Natural killer cell (primary cell): ENCODE measurements at places on chromosomes 3 and 15. TPM values are rescaled to one million over a fixed set of nuclear protein-coding genes. Genes with fewer than 3 reads are reported as not detected.

PBRM1 gene
- total RNA-seq: 76.6 TPM

UROC1 gene
- not detected for total RNA-seq

CCNB2 gene
- 1.1 TPM for total RNA-seq

HTR3D gene
- not detected for total RNA-seq

CCDC54 gene
- total RNA-seq: not detected

CLRN1 gene
- total RNA-seq: not detected

LRTM1 gene
- not detected for total RNA-seq

CD96 gene
- total RNA-seq: 191 TPM

DNA sequence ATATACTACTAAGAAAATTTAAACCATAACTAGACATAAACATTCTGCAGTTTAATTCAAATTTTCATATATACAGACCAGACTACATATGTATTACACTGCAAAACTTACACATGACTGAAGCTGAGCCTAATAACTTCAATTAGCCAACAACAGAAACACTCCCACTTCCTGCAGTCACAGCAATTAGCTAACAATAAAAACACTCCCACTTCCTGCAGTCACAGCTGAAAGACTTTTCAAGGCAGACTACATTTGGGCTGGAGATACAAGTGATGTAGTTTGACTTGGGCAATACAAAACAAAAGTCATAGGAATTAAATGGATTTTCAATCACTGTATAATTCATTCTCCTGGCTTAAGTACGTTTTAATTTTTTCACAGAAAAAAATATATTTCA, 10.3 kb downstream of the TM2D3 start:
- peak; percentile 70 for DNase-seq

DNA sequence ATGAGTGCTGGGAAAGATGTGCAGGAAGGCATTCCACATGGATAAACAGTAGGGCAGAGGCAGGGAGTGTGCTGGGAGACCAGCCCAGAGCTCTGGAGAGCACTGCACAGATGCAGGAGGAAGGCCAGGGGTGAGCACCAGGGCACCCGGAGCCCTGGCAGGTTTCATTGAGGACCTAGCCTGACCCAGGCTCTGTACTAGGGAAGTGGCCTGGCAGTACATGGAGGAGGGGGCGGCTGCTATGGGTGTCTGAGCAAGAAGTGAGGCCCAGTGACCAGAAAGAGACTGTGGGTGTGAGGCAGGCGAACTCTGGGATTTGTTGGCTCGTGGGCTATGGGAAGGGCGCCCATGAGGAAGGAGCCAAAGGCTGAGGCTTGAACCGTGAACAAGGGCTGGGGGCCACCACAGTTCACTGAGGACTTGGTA, 139.1 kb downstream of the DNAJB8 start:
- no peak for DNase-seq

GRCh38 chr3:36697229-36698001, 66.9 kb downstream of the DCLK3 start:
- no peak for DNase-seq

- no peak for DNase-seq
Observed at GRCh38 chr15:74317820-74318375, 49.5 kb downstream of the CYP11A1 start.

- no peak for DNase-seq
Observed at GRCh38 chr3:107221856-107222255, 155.4 kb upstream of the CCDC54 start.

DNA sequence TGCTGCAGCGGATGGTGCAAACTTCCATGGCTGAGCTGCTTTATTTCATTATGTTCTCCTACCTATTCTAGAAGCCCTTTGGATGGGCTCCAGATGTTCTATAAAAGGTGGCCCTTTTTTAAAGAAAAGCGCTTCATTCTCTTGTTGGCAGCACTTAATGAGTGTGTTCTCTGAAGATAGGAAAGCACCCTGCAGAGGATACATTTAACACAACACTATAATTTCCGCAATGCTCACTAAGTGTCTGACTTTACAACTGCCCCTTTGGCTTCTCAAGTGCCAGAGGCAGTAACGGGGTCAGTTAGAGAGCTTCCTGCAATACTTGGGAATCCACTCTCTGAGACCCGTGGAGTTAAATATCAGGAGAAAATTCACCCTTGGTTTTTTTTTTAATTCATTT, 88.1 kb downstream of the MDFIC2 start:
- no peak for DNase-seq

DNA sequence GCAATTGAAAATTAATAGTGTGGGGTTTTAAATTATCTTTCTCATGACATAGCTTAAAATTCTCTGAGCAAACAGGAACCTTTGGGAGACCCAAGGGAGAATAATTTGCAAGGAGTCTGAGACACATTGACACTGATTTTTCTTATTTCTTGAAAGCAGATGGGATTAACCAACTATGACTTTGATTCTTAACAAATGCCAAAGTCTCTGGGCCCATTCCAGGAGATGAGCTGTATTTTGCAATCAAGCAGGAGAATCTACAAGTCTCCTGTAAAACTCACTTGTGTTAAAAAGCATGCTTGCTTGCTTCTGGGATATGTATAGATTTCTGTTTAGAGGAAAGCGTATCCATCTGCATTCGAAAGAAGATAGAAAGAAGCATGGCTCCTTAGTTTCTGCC, 71.3 kb upstream of the STT3B start:
- DNase-seq: no peak

DNA sequence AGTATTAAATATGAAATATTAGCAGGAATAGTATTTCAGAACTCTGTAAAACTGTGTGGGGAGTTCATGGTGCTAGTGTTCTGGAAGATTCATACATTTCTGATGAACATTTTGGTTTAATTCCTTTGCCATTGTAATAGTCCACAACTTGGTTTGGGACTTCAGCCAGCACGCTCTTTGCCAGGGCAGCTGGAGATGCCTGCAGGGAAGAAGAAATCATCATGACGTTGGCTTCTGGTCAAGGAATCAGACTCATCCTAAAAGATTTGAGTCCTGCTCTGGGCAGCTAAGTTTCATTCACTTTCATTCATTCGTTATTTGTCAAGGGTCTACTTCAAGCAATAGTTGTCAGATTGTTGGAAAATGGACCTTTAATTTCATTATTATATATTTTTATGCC, 32.4 kb upstream of the MRPL3 start:
- DNase-seq: no peak

DNA sequence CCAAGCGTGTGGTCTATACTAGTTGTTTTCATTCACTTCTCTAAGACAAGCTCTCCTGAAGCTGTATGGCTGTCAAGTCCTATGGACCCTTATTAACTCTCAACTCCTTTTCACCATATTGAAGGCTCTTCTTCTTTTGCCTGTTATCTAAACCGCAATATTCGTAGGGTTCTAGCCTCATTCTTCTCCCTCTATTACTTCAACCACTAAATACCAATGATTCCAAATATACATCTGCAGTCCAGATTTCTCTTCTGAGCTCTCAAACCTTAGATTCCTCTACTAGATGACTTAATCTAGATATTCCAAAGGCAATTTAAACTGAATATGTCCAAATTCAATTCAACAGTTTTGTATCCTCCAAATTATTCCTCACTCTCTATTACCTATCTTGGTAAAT, 24.6 kb downstream of the AQR start:
- DNase-seq: no peak

GRCh38 chr3:72523429-72524151, 324.7 kb downstream of the SHQ1 start:
- DNase-seq: no peak

DNA sequence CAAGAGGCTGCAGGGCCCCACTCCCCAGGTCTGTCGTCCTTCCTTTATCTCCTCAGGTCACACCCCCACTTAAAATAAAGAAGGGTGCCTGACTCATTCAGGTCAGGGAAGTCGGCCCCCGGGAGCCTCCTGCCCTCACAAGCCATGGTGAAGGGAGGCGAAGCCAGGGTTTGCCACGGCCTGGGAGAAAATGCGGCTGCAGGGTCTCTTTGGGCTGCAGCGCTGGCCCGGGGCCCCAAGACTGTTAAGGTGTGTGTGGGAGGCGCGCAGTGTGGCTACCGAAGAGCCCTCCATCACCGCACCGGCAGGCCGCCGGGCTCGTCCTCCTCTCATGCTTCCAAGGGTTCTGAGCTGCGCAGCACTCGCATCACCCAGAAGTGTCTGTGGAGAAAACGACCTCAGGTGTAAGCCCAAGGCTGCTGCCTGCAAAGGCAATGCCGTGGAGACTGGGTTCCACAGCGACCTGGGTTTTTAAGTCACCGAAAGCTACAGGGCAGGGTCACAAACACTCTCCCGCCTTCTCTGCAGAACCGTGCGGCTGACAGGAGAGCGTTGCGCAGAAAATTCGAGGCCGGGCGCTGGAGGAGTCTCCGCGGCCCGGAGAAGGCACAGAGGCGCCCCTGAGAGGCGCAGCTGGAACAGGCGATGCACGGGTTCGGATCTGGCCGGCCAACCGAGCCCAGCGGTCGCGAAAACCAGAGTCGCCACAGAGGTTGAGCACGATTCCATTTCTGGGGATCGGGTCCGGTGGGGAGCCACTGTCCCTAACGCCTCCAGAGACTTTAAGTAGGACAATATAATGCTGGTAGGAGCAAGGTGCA, 8.7 kb downstream of the FOXL2 start:
- peak; percentile 42 for DNase-seq

GRCh38 chr3:28651159-28651558, 302.5 kb upstream of the AZI2 start:
- DNase-seq: no peak

GRCh38 chr15:92346063-92346462, 47.6 kb upstream of the ST8SIA2 start:
- no peak for DNase-seq

DNA sequence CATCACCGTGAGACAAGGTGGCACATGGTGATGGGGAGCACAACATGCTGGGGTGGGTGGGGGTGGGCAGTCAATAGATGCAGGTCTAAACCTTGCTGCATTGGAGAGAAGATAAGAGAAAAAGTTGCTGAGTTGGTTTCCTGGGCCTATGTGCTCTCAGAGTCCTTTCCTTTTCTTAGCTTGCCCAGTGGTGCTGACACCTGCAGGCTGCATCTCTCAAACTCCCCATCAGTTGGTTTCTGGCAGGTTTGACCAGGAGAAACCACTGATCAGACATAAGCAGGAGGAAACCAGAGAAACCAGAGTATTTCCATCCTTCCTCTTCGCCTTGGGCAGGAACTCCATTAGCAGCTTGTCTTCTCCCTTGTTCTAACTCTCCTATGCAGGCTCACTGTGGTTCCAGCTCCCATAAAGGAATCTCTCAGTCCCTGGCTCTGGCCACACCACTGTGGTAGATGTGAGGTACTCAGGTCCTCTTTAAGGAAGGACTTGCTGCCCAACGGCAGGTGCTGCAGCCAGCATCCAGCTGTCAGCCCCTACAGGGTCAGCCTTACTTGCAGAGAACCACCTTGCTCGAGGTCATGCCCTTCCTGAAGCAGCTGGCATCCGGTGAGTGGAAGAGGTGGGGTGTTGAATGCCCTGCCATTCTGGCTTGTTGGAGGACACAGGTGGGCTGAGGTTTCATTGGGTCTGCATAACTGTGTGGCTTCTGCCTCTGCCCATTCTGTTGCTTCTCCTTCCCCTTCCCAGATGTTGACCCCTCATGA, 172.3 kb upstream of the ANKRD28 start:
- no peak for DNase-seq

- DNase-seq: no peak
Observed at GRCh38 chr15:51252671-51253070, 85.7 kb downstream of the CYP19A1 start.

DNA sequence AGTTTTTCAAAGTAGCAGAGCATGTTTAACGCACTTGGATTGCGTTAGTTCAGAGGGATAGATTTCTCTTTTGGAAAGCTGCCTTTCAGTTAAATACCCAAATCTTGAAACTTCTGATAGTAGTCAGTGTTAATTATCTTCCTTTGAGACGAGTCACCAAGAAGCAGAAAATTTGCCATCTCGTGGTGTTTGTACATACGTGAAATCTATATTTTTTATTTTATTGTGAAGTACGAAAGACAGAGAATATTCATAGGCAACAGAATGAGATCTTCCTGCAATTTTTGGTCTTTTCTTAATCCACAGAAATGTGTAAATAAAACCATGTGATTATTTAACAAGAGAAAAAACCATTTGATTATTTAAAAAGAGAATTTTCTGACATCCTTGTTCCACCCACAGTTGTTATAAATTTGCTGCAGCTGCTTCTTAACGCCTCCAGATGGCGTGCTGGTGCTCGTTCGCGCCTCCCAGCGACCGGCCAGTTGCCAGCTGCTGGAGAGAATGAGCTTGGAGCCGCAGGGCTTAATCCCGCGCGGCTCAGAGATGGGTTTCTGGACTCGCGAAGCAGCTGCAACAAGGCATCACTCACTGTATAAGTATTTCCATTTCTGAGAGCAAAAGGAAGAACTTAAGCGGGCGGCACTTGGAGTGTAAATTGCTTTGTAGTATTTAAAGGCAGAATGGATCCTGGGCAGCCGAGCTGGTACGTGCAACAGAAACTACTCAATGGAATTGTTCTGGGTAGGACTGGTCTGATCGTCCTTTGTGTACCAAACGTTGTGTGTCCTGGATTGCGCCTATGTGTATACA, 10.5 kb upstream of the SLITRK3 start:
- peak; percentile 33 for DNase-seq

DNA sequence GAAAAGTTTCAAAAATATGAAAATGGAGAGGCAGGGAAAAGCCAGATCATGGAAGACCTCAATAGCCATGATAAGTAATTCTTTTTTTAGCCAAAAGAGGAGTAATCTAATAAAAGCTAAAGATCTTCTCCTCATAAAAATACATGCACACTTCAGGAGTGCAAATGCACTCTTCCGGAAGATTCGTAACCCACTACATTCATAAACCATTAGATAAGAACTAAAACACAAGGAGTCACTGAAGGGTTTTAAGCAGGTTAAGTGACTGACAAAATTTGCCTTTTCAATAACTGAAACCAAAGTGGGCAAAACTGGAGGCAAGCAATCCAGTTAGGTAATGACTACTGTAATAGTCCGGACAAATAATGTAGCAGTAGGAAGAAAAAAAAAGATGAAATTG, 46.0 kb downstream of the UBE3A start:
- no peak for DNase-seq

DNA sequence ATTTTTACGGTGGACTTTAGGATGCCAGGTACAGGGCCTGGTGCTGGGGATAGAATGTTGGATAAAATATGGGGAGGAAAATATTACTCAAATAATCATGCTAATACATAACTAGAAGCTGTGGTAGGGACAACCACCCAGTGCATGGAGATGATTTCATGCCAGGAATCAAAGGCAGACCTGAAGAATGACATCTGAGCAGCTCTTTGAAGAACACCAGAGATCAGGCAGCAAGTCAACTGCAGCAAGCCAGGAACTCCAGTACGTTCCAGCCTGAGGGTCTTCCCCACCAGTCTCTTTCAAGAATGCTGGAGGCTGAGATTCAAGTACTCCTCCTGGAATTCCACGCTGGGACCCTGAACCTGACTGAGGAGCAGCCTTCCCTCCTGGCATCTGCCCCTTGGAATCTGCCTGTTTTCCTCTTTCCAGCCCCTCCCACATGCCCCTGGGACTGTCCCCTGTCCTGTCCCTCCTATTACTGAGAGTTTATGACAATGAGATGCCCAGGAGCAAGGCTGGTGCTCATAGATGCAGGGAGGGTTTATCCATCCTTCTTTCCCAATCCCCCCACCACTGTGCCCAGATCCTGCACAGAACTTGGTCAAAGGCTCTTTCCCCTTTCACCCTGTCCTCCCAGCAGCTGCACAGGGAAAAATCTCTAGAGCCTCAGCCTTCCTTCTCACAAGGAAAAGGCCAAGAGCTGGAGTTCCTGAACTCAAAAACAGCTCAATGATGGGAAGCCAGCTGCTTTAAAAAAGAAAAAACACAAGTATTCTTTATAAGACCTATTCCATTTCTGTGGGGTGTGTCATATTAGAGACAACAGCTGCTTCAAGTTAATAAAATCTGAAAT, 68.0 kb downstream of the PDZRN3 start:
- no peak for DNase-seq

- DNase-seq: no peak
Observed at GRCh38 chr3:143158014-143158988, 38.7 kb downstream of the CHST2 start.
